ENCODE measurements at places on chromosomes 2 and 18.

DNA sequence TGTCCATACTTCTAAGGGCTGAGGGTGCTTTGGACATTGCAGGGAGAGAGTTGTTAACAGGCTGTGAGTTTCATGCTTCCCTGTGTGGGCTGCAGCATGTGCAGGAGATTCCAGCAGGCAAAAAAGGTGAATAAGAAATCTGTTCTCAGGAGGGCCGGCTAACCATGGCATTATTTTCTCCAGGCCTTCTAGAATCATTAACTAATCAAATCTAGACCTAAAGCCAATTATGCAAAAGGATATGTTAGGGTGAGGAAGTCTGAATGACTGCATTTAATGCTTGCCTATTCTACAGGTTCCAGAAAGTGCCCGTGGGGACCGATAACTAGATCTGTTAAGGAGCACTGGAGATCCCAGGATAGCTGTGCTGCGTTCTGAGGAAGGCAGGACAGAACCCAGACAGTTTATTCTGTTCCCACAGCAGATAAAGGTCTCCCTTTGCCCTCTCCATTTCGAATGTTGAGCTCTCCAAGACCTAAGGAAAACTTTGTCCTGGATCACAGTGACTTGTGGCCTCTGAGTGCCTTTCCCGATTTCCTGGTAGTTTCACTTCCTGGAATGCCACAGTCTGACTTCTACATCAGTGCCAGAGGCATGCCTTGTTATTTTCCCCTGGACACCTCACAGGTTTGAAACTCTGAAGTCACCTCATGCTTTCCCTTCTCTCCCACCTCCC, 50.0 kb upstream of the ZFP36L2 start:
- no peak for DNase-seq

DNA sequence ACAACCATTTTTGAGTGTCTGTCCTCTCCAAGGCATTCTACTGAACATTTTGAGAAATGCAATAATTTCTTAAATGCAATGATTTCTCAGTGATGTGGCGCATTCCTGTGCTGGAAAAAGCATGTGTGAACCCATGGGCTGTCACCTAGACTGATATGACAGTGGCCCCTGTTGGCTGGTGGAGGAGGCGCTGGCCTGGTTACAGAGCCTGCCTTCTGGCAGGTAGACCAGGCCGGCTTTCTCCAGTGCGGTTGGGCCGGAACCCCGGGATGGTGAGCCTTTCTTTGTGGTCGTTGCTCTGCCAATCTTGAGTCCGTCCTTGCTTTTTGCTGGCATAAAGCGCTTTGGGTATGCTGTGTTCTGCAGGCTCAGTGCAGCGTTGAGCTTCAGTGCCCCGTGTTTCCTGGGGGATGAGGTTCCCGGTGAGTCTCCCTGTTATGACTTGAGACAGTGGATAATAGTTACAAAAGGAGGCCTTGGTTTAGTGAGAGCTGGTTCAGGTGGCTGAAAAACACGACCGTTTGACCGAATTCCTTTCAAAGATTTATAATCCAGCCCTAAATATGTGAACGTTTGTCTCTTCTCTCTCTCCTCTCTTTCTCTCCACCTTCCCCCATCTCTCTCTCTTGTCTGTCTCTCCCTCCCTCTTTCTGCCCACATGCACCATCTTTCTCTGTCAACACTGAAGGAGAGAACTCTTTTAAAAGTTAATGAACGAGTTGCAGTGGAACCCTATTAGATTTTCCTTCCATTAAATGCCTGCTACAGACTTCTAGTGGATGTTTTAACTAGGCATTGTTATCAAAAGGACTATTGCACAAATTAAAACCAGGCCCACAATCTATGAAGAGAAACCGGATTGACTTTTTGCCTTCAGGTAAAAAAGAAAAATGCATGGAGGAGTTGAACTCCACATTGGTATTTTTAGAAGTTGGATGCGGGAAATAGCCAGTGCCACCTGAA, 34.0 kb downstream of the TSHZ1 start:
- DNase-seq: no peak

DNA sequence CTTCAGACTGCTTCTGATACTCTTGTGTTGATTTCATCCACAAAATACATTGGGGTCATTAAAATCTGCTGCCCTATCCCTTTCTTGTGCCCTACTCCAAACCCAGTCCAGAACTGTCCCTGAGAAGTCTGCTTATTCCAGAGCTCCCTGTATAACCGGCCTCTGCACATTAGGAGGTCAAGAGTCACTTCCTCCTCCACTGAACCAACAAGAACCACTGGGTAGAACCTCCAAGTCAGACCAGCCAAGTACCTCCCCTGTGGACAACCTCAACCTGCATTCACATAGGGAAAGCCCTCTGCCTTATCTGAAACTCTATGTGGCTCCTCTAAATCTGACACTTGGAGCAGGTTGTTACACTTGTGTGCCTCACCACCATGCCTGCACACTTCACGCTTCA, 22.1 kb downstream of the KDSR start:
- DNase-seq: no peak

- no peak for DNase-seq
These were observed 351.6 kb downstream of the SOCS6 start for GRCh38 chr18:70640336-70640887.

- no peak for DNase-seq
These were observed 94.3 kb downstream of the IRS1 start for GRCh38 chr2:226705133-226705886.

DNA sequence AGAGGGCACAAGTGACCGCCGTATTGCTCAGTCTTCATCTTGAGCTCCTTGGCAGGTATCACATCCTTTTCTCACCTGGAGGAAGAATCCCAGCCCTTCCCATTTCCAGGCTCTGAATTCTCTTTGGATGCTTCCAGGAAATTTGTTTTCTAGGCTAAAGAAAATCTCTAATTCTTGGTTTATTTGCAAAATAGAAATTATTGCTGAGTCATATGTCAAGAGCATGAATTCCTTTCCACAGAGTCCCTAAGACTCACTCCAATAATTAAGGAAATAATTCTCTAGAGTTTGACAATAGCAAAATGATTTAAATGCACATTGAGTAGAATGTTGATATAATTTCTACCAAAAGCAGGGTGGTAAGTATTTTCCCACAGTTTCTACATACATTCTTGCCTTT, 16.3 kb upstream of the CCDC68 start:
- no peak for DNase-seq

DNA sequence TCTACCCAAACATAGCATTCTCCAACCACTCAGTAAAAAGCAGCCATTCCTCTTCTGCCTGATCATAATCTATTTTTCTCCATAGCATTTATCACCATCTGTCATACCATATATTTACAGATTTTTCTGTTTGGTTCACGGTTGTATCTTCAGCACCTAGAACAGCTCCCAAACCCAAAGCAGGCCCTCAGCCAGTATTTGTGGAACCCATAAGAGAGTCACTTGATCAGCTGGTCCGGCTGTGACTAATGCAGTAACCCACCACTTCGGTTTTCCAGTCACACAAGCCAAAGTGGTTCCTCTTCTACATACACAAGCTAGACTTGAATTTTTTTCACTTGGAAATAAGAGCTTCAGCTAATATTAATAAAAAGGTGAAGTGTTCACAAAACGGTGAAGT, 511.6 kb upstream of the CELF4 start:
- no peak for DNase-seq

DNA sequence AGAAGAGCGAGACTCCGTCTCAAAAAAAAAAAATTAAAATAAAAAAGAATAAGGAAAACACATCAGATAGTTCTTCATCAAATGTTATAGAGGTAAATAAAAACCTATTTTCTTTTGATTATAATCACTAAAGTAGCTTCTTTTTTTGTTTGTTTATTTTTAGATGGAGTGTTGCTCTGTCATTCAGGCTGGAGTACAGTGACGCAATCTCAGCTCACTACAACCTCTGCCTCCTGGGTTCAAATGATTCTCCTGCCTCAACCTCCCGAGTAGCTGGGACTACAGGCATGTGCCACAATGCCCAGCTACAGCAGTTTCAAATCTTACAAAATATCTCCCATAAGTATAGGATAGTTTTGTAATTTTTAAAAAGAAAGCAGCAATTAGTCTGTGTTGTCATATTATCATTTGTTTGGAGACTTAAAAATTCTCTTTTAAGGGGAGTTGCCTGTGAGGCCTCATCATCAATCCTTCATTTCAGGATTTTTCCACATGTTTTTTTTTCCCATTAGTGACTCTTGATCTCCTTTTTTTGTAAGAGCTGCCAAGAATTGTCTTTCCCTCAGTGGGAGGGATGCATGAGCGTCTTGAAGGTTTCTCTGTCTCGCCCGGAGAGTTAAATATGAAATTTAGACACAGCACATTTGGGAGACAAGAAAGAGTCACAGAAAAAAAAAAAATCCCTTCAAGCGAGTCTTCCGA, 275.9 kb downstream of the CDCA7 start:
- DNase-seq: no peak

GRCh38 chr2:171512014-171512413, 10.3 kb upstream of the CYBRD1 start:
- no peak for DNase-seq

DNA sequence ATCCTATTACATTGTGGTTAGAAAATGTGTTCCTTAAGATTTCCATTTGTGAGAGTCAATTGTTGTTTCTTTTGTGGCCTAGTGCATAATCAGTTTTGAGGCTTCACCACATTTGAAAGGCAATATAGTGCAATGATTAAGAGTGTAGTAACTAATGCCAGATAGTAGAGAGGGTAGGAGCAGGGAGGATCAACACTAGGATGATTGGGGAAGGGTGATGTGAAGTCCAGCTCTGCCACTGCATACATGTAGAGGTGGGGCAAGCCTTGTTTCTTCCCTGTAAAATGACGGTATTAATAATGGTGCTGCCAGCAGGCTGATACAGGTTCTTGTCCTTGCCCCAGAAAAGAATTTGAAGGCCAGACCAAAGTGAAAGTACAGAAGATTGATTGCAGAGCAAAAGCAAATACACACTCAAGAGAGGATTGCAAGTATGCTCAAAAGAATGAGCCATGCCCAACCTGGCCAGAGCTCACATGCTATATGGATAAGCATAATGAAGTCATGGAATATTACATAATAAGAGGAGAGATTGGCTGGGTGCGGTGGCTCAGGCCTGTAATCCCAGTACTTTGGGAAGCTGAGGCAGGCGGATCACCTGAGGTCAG, 8.0 kb downstream of the SP100 start:
- DNase-seq: no peak

GRCh38 chr2:201959626-201960025, 74.0 kb upstream of the FZD7 start:
- no peak for DNase-seq

GRCh38 chr2:101720732-101721131, 23.2 kb downstream of the MAP4K4 start:
- DNase-seq: no peak

GRCh38 chr2:141770530-141770929, 360.3 kb downstream of the LRP1B start:
- no peak for DNase-seq

DNA sequence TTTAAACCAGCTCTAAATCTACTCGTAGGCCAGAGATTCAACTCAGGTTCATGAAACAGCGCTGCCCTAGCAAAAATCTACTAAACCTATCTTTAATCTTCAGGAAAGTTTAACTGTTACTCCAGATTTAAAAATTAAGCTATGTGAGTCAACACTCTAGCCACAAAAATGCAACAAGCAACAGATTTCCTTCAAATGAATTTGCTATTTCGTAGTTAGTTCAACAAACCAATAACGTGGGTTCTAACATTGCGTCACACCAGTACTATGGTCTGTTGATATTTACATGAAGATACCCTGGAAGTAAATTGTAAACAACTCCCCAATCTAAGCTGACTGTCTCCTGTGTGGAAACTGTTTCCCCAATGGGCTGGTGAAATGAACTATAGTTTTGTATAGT, 71.2 kb downstream of the FIGN start:
- DNase-seq: no peak

GRCh38 chr2:206250041-206250897, 24.2 kb upstream of the ZDBF2 start:
- DNase-seq: no peak

GRCh38 chr2:176826356-176826755, 386.2 kb upstream of the HNRNPA3 start:
- DNase-seq: no peak

GRCh38 chr2:101179982-101180381, 28.8 kb upstream of the TBC1D8 start:
- DNase-seq: no peak

DNA sequence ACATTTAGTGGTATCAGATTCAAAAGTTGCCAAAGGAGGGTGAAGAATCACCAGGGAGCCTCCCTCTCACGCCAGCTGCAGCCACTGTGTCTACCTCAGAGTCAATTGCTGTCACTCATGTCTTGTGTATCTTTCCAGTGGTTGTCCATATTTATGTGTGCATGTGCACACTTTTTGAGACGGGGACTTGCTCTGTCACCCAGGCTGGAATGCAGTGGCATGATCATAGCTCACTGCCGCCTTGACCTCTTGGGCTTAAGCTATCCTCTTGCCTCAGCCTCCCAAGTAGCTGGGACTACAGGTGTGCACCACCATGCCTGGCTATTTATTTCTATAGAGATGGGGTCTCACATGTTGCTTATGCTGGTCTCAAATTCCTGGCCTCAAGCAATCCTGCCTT, 4.0 kb downstream of the MOCOS start:
- DNase-seq: no peak

DNA sequence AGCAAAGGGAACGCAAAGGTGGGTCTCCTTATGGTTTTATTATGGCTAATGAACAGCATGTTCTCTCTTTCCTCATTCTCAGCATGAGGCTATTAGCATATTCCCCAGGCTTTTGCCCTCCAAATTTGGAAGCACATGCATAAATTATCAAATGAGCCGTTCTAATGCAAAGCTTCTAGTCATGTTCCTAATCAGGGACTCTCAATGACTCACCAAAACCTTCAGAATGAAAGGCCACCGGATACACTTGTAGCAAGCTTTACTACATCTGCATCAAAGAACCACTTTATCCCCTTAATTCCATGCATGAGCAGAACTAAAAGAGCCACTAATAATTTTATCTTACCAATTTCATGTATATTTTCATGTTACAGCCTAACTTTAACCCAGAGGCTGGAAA, 310.5 kb downstream of the LRATD1 start:
- DNase-seq: no peak

DNA sequence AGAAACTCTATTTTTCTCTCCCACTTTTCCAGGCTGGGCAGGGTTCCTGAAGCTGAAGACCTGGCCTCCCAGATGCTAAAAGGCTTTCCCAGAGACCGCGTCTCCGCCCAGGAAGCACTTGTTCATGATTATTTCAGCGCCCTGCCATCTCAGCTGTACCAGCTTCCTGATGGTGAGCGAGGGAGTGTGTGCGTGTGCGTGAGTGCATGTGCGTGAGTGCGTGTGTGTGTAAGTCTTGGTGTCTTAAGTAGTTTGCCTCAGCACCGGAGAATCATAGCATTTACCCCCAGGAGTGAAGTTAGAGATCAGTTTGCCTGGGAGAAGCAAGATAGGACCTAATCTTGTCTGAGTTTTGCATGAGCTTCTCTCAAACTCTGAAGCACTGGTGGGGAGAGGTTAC, 73.7 kb downstream of the CDK15 start:
- no peak for DNase-seq

GRCh38 chr2:30253873-30254684, 22.7 kb downstream of the LBH start:
- DNase-seq: no peak

GRCh38 chr2:8122520-8122919, 559.3 kb upstream of the ID2 start:
- DNase-seq: no peak

Measured in SHP77 (cell line).